ENCODE measurements at places on chromosomes 7 and 10.
A peak's percentile ranks its signal among the peaks of the same experiment; 100 is the strongest.

- DNase-seq = no peak
Observed at GRCh38 chr10:129741978-129742741, 221.9 kb downstream of the EBF3 start.

- DNase-seq = no peak
Observed at GRCh38 chr10:124685261-124685660, 58.9 kb downstream of the FAM53B start.

GRCh38 chr10:123558651-123559050 is 107.5 kb upstream of the GPR26 start:
- no peak for DNase-seq

GRCh38 chr10:33722067-33722466 is 387.6 kb upstream of the NRP1 start:
- no peak for DNase-seq

DNA sequence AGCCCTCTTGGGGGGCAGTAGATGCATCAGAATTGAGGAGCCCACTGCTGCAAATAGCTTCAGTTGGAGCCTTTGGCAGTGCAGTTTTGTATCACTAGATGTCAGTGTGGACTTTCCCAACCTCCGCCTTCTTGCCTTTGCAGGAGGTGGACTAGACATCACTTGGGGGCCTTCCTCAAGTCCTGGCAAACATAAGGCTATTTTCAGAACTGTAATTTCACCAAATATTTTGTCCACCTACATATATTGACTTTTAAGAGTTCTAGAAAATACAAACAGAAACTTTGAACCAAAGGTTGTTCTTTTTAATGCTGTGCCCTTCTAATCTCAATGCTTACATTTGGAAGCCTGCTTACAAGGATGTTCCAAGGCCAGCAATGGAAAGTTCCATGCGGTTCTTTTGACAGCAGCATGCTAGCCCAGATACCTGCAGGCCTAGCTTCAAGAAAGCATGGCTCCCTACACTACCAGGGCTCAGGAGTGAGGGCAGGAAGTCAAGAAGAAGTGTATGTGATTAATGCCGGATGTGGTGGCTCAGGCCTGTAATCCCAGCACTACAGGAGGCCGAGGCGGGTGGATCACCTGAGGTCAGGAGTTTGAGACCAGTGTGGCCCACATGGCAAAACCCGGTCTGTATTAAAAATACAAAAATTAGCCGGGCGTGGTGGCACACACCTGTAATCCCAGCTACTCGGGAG is 8.0 kb upstream of the ZNRF2 start:
- DNase-seq = peak; percentile 32

Data from GM13977 (cell line).